ENCODE measurements at places on chromosomes 2 and 18.
A peak's percentile ranks its signal among the peaks of the same experiment; 100 is the strongest.

- DNase-seq = no peak
These were observed 405.5 kb downstream of the RND3 start for GRCh38 chr2:150081775-150082481.

DNA sequence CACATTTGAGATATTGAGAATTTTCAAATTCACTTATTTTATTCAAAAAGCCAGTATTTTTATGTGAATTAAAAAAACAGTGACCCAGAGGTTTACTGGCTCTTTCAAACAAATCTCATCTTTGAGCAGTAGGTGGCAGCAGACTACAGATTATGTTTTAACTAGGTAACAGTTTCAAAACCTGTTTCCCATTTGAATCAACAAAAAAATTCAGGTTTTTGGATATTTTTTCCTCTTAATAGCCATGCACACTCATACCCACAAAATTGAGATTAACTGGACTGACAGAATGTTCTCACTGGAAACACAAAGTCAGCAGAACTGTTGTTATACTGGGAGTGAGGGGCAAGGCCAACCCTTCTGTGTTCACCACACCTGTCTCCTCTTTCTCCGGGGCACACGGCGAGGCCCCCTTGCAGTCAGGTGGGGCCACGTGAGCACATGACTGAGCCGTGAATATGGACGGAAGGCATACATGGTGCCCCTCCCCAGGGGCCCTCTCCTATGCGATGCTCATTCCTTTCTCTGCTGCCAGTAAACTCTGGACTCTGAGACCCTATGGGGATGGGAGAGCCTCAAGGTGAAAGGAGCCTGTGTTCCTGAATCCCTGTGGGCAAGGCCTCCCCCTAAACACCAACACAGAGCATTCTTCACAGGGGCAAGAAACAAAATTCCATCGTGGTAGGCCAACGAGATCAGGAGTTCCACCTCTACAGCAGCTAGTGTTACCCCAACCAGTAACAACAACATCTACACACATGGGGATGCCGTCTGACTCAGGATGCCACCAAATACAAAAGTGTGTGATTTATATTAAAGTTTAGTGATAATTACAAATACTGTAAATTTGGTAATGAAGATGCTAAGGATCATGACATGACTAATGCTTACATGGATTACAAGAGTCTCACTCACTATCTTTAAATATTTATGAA is 80.4 kb downstream of the LPIN2 start:
- peak; percentile 48 for DNase-seq

DNA sequence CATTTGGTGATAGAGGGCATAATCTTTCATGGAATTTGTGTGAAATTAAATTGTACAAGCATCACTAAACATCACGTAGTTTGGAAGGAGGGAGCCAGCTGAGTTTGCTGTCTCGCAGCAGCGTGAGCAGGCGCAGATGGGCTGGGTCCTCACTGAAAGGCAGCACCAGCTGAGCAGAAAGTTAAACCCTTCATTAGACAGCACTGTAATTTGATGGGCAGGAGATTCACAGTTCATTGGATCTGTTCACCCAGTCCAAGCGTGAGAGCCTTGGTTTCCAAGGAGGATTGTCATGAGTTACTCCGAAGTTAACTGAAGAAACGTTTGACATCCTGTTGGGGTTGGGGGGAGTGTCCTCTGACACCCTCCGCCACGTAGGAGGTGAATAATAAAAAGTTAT is 89.8 kb upstream of the NFATC1 start:
- no peak for DNase-seq

DNA sequence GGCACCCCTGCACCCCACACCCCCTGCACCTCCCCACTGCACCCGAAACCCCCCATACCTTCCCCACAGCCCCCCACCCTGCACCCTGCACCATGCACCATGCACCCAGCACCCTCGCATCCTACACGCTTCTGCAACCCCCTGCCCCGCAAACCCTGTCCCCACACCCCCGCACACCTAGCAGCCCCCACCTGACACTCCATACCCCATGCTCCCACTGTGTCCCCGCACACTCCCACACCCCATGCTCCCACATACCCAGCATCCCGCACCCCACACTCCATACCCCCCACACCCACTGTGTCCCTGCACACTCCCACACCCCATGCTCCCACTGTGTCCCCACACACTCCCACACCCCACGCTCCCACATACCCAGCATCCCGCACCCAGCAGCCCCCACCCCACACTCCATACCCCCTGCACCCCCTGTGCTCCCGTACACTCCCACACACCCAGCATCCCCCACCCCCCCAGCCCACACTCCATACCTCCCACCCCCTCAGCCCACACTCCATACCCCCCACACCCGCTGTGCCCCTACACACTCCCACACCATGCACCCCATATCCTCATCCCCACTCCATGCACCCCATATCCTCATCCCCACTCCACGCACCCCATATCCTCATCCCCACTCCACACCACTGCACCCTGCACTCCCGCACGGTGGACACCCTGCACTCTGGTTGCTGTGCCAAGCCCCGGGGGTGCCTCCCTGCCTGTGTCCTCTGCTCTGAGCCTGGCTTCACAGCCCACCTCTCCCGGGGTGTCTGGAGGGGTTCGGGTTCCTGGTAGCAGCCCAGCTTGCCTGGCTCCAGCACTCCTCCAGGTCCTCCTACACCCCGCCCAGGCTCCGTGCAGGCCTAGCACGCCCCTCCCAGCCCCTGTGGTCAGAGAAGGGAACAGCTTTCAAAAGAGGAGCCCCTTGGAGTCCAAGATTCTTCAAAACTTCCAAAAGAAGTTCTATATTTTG is 93.9 kb upstream of the CTDP1 start:
- DNase-seq = no peak

GRCh38 chr2:54629914-54630857 is 93.3 kb upstream of the EML6 start:
- no peak for DNase-seq

DNA sequence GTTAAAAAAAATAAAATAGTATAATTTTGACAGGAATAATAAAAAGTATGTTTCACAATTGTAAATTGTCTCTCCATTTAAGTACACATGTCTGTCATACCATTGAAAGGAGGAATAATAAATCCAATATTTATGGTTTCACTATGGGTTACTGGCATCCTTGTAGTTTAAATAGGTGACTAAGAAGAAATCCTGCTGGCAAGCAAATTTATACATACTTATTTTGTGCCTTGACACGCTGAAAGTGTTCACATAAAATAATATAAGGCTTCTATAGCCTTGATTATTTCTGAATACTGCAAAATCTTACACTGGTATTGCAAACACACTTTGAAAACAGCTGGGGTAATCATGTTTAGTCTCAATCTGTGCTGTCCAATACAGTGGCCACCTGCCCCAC is 138.3 kb upstream of the ETAA1 start:
- no peak for DNase-seq

DNA sequence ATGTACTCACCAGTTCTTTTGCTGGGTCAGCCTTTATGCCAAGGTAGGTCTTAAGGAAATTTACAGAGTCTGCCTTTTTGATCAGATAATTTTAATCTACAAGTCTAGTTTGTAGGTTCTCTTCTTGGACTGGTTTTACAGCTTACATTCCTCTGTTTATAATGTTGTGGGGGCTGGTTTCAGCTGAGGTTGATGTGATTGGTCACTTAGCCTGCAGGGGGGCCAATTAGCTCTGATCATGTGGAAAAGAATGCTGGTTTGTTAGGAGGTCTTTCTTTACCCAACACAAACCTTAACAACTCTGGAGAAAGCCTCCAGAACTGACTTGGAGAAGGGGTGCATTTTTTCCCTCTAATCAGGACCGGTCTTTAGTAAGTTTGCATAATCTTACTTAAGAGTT is at the start of gene KCNJ13:
TSS of gene KCNJ13 (minus strand) at position 131 of the 400 bp plus-strand sequence. CDS start 5,203 bp downstream, outside the sequence.
- DNase-seq = no peak

GRCh38 chr2:128445523-128445900 is 126.8 kb upstream of the HS6ST1 start:
- no peak for DNase-seq

- DNase-seq = no peak
These were observed 98.8 kb downstream of the CTAGE1 start for GRCh38 chr18:22318745-22319407.

DNA sequence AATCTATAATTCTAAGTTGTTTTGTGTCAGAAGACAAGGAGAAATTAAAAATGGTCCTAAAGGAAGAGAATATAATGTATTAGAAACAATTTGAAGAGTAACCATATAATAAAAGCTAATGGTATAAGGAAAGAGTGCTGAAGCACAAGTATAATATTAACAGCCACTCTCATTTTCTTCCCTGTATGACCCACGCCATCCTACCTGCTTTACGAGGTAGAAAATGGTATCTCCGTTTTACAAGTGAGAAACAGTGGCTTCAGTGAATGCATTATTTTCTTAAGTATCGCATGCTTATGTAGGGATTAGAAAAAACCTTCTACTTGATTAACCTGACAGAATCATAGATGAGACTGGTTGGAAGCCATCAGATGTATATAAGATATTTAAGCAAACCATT is 266.2 kb downstream of the CCDC102B start:
- no peak for DNase-seq

DNA sequence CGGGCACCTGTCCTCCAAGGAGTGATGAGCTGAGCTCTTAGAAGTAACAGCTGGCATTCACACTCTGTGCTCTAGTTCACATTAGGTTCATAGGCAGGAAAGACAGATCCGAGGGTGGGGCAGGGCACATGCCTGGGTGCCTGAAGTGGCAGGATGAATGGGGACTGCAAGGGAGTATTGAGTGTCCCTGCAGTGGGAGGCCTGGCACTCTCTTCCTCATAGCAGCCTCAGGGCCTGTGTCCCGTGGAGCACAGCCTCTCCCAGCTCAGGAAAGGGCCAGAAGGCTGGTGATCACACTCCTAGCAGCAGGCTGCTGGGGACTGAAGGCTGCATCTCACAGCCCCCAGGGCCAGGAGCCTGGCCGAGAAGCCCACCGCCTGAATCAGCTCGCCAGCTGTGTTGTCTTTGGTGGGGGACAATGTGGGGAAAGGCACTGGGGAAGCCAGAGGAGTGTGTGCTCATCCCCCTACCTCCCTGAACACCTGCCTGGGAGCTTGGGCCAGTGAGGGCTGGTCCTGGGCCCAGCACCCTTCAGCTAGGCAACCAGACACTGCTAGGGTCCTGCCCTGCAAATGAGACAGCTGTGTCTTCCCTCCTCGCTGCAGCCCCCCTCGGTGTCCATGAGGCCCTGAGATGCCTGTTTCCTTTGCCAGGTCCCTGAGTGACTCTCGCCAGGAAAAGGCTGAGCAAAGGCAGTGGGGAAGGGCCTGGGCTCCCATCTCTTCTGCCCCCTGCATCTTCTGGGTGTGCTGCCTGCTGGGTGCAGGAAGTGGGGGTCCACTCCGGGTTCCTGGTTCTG is 48.2 kb upstream of the HS6ST1 start:
- peak; percentile 38 for DNase-seq

GRCh38 chr2:55502590-55503141 is 16.9 kb upstream of the CFAP36 start:
- DNase-seq = no peak

DNA sequence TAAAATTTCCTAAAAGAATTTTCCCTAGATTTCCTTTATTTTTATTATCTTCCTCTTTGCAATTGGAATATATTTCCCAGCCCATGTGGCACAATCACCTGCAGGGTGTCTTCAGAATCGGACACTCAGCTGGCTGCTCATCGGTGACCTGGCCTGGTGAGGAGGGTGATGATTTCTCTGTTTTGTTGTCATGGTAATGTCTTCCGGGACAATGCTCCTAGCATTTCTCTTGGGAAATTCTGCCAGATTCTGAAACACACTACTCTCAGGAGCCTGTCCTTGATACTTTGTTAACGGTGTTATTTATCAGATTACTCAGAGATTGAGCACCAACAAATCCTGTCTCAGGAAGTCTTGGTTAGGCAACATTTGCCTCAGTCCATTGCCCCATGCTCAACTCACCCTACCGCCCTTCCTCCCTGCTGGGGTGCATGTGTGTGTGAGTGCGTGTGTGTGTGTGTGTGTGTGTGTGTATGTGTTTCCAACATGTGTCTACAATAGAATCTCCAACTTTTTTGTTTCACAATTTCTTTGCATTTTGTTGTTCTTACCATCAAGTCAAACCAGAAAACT is 70.3 kb downstream of the MYT1L start:
- DNase-seq = no peak

Data from right kidney (tissue), 9 donors.